NCI-H510A (cell line): ENCODE measurements at places on chromosomes 5 and 9.

- no peak for DNase-seq
Measured at GRCh38 chr9:126980231-126980630, 65.6 kb downstream of the RALGPS1 start.

DNA sequence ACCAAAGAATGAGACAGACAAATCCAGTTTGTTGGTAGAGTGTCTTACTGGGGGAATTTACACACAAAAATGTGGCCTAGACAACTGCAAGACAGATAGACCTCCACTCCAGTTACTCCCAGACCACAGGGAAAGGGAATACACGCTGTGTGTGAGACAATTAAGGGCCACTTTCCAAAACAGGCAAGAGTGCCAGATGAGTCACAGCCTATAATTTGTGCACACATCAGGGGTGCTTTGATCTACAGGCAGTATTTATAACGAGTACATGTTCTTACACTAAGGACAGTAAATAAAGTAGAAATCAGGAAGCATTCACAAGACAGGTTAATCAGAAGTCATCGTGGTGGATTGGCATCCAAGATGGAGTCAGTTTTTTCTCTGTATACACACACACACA lies 114.8 kb downstream of the ZNF622 start:
- DNase-seq: no peak

DNA sequence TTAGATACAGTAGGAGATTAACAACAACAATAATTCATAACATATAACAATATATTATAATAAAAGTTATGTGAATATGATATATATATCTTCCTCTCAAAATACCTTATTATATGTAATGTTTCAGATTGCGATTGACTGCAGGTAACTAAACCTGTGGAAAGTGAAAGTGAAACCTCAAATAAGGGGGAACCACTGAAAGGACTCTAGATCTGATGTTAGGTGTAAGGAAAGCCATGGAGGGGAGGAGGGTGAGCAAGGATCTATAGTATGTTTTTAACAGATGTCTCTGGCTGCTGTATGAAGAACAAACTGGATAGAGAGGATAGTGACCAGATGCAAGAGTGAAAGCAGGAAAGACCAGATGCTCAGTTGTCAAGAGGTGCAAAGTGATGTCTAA lies 5.8 kb upstream of the FSTL4 start:
- no peak for DNase-seq

DNA sequence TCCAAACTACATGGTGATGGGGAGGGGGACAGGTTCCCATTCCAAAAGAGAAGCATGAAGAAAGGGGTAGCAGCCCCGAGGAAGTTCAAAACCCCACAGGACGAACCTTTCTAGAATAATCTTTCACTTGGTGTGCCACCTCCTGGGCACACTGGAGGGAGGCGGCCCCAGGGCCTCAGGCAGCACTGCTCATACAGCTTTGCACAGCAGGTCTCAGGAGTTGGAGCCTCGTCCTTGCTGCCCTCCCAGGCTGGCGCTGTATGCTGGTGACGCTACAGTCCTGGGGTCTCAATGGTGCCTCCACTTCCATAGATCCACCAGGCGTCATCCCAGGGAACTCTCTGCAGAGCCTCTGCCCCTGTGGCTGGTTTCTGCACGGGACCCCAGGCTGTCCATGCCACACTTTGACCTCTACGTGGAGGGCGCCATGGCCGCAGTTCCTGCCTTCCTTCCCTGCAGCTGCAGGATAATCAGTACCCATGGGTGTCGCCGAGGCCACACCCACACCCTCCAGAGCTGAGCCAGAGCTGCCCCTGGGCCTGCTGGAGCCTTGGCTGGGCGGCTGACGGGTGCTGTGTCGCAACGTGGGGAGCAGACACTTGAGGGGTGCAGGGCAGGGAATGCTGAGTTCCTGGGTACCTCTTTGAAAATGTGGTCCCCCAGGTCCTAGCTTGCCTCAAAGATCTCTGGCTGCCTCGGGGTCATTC lies 95.3 kb downstream of the COL5A1 start:
- no peak for DNase-seq

DNA sequence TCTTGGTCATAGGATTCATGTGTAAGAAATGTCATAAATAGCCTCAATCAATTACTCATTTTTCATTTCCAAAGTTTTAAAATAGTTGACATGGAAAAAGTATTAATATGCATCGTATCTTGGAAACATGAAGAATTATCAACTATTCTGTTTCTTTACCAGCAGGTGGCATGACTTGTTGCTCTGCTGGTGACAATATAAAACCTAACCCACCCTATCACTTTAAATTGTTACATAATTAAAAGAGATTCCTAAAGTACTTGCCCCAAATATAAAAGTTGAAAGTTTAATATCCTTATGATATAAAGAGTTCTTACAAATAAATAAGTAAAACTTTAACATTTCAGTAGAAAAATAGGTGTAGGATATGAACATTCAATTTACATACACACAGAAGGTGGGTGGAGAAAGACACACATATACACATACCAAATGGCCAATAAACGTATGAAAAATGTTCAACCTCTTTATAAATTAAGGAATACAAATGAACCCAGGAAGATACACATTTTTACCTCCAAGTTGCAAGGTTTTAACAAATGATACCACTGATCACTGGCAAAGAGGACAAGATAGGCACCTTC lies 30.6 kb downstream of the MAP1B start:
- DNase-seq: no peak
